ENCODE measurements at places on chromosomes 12 and 14.
A peak's percentile ranks its signal among the peaks of the same experiment; 100 is the strongest.

- no peak for DNase-seq
These were observed 411.2 kb downstream of the AEBP2 start for GRCh38 chr12:19850346-19851065.

DNA sequence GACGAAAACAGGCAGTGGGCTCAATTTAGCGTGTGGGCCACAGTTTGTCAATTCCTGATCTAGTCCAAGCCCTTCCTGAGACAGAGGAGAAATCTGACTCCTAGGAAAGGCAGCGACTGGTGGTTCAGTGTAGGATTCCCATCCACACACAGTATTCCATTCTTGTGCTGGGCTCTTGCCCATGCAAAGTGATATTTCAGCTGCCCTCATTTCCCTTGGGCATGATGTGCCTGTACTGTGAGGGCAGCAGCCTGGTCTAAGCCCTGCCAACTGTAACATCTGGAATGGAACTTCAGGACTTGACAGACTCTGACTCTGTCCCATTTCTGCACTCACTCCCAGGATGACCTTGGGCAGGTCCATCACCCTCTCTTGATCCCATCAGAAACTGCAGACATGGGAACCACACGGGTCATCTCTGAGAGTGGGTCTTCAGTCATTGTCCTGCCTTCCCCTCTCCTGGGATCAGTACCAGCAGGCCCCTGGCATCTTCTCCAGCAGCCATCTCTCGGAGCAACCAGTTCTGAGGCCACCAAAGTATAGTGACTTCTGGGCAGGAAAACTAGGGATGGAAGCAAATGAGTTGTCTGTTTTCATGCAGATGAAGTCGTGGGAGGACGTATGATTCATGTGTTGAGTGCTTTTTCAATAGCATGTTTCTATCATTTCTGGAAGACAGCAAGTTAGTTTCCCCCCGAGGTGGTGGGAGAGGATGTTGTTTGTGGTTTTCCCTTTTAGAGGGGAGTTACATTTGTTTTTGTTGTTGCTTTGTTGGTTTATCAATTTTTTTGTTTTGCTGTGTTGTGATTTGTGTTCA is 54.2 kb upstream of the BCL2L14 start:
- DNase-seq = no peak

DNA sequence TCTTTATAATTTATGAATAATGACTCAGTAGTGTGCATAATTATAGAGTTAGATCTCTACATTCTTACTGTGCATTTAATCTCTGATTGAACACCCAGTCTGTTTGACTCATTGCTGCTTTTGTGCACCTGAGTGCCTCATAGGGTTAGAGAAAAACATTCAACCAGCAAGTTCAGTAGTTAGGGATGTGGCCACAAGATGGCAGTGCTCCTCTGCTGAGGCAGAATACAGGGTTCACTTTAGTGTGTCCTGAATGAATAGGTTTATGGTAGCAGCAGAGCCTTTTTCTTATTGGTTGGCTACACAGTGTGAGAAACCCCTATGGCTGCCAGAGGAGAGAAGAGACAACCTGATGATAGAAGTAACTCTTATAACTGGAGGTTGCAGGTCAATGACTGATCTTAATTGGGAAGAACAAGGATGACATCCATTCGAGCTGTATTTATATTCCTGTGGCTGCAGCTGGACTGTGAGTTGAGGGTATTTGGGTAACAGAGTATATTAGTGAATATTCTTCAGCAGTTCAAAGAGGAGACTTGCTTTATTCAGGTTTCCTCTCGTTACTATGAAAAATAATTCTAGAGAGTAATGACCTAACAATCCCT is 194.9 kb upstream of the OR4E1 start:
- peak; percentile 76 for DNase-seq

- no peak for DNase-seq
These were observed 34.9 kb upstream of the SIX1 start for GRCh38 chr14:60684203-60684602.

DNA sequence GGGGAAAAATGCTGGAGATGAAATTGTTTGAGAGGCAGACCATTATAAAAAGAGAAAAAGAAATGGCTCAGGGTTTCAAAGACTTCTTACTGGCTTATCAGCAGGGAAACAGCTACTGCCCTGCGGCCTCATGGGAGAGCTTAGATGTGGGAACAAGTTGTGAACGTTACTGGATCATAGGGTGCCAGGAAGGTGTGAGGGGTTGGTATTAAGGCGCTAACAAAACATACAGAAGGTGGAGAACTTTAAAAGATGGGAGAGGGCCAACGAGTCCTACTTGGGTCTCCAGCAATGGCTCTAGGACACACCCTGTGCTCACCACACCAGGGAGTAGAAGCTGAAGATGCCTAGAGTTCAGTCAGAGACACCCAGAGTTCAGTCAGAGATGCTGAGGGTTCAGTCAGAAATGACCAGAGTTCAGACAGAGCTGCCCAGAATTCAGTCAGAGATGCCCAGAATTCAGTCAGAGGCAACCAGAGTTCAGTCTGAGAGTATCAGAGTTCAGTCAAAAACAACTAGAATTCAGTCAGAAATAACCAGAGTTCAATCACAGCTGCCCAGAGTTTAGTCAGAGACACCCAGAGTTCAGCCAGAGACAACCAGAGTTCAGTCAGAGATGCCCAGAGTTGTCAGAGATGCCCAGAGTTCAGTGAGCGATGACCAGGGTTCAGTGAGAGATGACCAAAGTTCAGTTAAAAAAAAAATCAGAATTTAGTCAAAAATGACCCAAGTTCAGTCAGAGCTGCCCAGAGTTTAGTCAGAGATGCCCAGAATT is 1103.6 kb downstream of the BCL11B start:
- no peak for DNase-seq

DNA sequence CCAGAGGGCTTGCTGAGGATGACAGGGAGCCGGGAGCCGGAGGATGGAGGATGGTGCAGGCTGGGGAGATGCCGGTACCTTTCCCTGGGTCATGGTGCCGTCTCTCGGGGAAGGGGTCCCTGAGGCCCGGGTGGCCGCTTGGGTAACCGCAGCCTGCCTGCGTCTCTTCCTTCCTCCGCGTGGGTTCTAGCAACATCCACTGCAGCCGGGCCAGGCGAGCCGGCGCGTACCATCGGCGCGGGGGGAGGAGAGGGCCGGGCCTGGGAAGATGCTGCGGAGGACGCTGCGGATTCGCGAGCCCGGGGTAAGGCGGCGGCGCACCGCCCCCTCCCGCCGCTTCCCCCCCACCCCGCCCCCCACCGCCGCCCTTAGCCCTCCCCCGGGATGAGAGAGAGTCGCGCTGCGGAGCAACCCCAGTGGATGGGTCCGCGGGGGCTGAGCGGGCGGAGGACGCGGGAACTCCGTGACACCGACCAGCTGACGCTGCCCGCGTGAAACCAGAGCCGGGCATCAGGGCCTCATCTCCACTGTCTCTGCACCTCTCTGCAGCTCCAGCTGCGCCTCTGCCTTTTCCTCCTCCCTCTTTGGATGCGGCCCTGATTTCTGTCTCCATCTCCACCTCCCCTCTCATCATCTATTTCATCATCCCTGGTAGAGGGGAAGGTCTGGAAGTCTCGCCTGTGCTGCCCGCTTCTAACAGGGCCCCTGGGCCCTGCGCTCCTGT is at the start of gene FAIM2:
FAIM2 (minus strand) TSS at position 201 of the 724 bp plus-strand sequence; CDS start at position 93, 108 bp downstream.
- peak; percentile 62 for DNase-seq

DNA sequence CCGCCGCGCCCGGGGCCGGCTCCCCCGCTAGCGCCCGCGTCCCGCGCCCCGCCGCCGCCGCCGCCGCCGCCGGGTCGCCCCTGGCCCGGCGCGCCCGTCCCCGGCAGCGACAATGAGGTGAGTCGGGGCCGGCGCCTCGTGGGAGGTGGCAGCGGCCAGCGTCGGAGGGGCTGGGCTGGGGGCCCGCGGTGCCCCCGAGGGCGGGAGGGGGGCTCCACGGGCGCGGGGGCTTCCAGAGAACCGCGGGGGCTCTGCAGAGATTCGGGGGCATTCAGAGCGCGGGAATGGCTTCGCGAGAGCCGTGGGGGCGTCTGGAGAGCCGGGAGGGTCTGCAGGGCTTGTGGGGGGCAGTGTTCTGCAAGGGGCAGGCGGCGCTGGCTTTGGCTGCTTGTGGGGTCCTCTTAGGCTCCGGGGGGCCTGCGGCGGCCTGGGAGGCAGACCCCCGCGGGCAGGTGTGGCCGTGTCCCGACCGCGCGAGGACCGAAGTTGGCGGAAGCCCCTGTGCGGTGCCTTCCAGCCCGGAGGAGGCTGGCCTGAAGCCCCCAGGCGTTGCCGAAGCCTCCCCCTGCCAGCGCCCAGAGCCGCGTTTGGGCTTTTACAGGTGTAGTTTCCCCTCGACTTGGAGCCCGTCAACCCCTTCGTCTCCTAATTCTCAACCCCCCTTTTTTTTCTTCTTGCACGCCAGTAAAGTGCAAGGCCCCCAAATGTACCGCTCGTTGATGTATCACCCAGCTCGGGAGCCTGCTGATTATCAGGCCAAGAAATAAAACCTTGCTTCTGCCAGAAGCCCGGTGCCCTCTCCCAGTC is 93.1 kb upstream of the EVL start:
- DNase-seq = peak; percentile 75

- no peak for DNase-seq
These were observed 42.5 kb upstream of the CATSPERB start for GRCh38 chr14:91774140-91775096.

DNA sequence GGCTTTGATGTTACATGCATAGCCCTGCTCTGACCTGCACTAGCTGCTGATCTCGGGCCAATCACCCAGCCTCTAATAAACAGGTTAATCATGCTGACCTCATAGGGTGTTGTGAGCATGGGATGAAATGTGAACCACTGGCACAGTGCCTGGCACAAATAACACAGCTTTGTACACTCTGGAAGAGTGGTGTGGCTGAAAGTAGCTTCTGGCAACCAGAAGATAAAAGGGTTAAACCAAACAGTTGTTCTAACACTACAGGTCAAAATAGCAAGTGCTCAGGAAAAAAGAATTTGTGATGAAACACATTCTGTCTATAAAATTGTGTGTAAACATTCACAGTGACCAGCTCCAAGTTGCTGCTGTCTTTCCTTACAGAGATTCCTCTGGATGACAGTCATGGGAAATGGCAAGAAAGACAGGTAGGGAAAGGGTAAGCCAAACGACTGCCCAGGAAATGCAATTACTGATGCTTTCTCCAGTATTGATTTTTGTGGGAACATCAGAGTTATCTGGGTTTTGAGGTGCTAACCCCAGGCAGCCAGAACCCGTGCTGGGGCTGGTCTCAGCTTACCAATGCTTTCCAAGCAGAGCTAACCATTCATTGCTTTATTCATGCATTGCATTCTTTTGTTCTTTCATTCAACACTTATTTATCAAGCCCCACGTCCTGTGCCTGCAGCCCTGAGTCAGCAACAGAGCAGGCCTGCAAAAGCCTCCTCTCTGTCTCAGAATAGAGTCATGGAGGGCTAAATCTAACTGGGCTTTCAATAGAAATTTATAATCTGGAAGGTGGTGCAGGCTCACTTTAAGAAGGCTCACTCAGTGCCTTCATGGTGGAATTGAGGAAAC is 38.1 kb upstream of the CAPRIN2 start:
- DNase-seq = peak; percentile 2

GRCh38 chr12:76679778-76680177 is 84.1 kb upstream of the ZDHHC17 start:
- no peak for DNase-seq

DNA sequence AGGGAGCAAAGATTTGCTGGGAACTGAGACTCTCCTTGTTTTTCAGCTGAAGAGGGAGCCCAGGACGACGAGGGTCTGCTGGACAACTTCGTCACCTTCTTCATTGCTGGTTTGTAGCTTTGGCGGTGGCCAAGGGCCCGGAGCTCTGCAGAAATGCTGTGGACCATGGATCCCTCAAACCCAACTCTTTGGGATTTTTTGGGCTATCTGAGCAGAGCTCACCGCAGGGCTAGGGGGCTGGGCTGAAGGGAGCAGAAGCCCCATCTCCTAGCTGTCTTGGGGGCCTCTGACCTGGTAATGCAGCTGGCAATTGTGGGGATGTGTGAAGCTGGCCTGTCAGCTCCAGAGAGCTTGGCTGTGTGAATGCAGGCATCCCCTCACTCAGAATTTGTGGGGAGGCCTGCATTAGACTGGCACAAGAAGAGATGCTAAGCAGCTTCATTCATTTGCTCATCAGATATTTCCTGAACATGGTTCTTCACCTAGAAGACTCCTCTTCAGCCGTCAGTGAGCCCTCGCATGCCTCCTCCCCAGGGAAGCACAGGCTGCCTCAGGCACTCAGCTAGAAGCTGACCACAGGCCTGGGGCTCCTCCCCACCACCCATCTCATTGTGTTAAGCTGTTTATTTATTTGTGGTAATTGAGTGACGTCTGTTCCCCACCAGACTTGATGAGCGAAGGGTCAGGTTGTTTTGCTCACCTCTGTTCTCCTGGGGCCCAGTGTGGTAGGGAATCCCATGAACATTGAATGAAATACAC is 32.2 kb downstream of the CYP46A1 start:
- DNase-seq = no peak

- no peak for DNase-seq
These were observed 22.1 kb downstream of the SCARB1 start for GRCh38 chr12:124841558-124841945.

GRCh38 chr12:6961278-6961694 is 9.2 kb downstream of the PHB2 start:
- DNase-seq = no peak

DNA sequence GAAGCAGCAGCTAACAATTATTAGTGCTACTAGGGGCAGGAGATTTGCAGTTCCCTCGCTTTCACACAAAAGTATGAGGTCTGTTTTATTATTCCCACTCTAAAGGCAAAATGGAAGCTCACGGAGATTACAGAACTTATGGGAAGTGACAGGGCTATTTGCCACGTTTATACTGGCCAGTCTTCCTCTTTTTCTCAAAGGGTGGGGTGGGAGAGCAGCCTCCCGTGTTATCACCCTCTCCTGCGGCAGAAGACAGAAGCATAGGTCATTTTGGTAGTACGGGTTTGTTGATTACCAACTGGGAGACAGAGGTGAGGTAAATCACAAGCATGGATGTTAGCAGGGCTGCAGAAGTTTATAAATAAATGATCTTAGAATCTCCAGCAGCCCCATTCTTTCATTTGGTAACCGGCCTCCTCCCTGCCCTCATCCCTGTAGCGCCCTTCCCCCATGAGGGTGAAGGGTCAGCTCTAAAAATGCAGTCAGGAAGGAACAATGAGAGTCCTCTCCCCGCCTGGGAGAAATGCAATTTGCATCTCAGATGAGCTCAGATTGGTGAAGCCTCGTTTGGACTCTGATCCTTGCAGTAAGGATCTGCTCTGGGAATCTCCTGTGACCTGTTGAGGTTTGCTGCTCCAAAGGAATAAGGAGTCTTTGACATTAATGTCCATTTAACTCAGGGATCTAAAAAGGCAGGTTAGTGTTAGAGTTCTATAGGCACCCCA is 44.7 kb upstream of the SINHCAF start:
- peak; percentile 92 for DNase-seq

GRCh38 chr14:54782751-54783659 is 119.6 kb downstream of the GCH1 start:
- peak; percentile 35 for DNase-seq

DNA sequence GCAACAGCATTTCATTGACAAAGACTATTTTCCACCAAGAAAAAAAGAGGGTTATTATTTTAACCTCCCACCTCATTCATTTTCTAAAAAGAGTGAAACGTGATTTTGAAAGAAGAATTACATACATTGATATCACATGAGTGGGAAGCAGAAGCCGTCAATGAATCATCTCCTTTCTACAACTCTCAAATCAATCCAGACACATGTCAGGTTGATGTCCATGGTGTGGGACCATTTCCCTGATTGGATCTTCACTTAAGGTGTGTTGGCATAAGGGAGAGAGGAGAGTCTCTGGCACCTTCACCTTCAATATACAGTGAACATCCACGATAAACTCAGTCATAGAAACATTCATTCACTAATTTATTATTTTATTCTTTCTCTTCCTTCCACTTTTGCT is 1095.1 kb downstream of the BCL11B start:
- DNase-seq = no peak

GRCh38 chr14:51929910-51930682 is 59.2 kb upstream of the RTRAF start:
- DNase-seq = no peak
